ENCODE measurements at places on chromosomes 5 and 9.
A peak's percentile ranks its signal among the peaks of the same experiment; 100 is the strongest.

GRCh38 chr5:107917983-107918382, 247.2 kb upstream of the EFNA5 start:
- peak; percentile 25 for DNase-seq

DNA sequence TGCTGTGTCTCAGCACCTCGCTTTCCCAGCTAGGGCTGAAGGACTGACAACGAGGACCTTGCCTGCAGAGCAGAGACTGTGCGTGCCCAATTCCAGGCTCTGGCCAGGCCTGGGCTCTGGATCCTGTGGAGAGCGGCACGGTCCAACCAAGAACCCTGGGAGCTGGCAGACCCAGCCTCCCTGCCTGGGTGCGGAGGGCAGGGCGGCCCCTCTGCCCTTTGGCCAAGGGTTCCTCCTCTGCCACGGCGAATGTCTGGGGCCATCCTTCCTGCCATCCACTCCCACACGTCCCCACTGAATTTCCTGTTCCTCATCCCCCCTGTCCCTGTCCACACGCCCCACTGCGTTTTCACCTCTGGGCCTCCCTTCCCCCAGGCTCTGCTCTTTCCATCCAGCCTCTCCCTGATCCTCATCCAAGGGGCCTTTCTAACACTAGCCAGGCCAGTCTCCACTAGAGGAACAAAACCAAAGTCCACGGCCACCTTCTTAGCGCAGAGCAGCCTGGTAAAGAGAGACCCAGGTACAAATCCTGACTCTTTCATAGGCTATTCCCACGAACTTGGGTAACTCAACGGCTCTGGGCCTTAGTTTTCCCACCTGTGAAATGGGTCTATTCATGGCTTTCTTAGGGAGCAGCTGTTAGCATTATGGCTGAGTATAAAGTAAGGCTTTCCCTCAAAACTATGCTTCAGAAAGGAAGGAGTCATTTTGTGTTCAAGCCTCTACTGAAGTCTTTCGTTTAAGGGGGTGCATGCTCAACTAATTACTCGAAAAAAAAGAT, 95.5 kb upstream of the PHYKPL start:
- DNase-seq = no peak

- no peak for DNase-seq
These were observed 577.9 kb downstream of the ISL1 start for GRCh38 chr5:51961154-51961562.

DNA sequence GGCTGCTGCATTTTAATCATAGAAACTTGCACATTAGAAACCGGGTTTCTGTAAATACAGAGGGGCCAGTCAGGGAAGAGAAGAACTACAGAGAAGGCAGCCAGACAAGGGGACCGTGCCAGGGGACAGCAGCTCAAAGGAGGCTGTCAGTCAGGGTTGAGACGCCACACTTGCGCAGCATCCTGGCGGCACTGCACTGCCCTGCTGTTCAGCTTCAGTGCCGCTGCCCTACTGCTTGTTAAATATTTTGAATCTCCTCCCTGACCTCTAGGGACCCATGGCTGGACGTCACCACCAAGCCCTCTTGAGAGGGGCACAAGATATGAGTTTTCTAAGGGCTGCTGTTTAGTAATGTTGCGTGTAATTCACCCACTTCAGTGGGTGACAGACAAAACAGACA, 43.6 kb upstream of the ZBTB43 start:
- DNase-seq = no peak

DNA sequence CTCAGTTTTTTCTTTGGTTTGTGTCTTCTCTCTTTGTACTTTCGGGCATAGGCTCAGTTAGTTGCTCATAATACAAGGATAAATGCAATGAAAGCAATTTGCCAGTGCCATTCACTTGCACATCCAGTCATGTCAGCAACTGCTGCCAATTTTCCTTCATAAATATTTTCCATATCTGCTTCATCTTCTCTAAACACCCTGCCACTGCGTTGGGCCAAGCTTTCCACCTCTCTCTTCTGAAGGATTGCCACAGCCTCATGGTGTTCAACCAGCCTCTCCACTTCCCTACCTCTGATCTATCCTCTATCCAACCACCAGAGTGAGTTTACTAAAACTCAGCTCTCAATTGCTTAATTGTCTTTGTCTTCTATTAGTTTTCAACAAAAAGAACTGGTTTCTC, 192.5 kb upstream of the ZNF462 start:
- DNase-seq = no peak

- DNase-seq = no peak
These were observed 434.5 kb upstream of the POU5F2 start for GRCh38 chr5:94175912-94176311.

DNA sequence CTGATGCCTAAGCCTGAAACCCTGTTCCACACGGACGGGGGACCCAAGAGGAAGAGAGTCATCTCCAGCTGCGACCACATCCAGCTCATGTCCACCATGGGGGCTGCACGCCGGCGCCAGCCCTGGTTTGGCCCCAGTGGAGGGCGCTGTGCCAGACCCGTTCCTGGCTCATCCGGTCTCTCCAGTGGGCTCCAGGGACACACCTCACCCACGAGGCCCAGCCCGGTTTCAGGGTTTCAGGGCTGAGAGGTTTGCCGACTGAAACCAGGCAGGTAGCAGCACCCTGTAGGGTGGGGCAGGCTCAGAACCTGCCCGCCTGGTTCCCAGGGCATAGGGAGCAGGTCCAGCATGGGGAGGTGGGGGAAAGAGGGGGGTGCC, 71.4 kb upstream of the STXBP1 start:
- no peak for DNase-seq

- DNase-seq = no peak
These were observed 17.9 kb downstream of the SLC36A3 start for GRCh38 chr5:151285683-151286082.

GRCh38 chr5:73630765-73631164, 4.8 kb downstream of the ARHGEF28 start:
- DNase-seq = no peak

DNA sequence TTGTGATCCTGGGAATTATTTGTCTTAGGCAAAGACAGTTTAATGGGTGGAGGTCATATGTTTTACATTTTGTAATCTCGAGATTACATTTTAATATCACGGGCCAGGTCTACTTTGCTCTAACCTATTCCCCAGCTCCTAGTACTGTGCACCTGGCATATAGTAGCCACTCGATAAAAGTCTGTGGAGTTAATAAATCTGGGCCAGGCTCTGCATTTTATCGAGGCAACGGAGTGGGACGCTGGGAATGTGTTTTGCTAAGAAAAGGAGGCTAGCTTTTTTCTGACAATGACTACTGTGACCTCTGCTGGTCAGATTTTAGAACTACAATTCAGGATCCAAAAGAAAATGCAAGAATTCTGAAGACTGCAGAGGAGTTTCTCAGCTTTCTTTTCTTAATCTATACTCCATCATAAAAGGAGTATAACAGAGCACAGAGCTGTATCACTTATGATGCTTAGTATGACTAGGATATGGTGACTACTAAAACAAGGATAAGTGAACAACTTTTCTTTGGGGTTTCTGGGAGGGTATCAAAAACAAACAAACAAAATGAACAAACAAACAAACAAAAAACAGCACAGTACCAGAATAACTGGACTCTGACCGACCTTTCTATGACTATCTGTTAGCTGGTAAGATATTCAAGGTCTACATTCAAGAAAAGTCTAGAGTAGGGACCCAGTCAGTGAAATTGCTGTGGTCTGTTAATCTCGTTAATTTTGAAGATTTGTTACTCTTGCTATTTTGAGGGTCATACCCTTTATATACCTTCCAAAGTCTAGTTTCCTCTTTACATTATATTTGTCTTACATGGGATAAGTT, 46.1 kb upstream of the CER1 start:
- DNase-seq = no peak

- no peak for DNase-seq
These were observed 43.2 kb downstream of the ZNF462 start for GRCh38 chr9:106906129-106906528.

- peak; percentile 4 for DNase-seq
These were observed 175.0 kb downstream of the AUH start for GRCh38 chr9:91186632-91187108.

DNA sequence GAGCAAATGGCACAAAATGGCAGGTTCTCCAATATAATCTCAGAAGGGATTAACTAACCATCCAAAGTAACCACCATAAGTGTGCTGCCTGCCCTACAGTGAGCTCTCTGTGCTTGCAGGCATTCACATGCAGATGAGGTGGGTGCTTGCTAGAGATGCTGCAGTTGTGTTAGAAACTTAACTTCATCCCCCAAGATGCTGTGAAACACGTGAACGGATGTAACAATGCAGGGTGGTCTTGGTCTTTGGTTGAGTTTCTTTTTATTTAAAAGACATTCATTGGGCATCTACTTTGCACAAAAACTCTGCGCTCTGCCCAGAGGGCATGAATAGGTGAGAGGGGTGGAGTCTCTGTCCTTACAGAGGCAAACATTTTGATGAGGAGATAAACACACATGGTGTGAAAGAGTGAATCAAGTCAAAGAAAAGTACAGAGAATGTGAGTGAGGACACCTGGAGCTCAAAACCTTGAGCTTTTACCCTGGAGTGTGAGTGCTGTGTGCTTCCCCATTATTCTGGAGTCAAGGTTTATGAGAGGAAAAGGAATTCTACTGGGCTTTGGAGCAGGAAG, 143.9 kb upstream of the DAP start:
- no peak for DNase-seq

GRCh38 chr9:127557998-127558546, 54.0 kb upstream of the STXBP1 start:
- no peak for DNase-seq

DNA sequence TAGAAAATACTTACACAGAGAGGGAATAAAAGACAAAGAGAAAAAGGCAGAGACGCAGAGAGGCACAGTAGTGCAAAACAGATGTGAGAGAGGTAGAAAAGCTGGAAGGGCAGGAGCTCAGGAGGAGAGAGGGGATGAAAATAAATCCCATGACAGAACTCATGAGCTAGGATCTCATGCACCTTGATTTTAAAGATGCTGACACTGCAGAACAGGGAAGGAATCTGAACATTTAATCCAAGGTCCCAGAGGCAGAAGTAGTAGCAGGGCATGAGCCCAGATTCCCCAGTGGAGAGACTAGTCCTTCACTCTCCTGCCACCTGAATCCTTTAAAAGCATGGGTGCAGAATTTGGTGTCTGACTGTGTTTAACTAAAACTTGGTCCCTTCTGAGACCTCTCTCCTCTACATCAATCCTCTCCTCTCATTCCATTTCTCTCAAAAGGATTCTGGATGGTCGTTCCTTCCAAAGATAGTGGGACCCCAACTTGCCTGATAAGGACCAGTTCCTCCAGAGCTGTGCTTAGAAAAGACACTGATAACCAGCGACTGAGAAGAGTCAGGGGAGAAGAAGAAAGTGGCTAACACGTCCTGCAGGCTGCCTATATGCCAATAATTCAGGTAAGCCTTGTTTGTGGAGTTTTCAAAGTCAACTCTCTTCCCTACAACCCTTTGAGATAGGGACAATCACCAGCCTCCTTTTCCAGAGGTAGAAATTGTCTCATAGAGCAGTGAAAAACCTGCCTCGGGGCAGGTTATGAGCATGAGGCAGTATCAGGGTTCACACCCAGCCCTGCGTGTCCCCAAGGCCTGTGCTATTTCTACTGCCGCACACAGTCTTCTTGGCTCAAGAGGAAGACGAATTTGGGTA, 203.2 kb upstream of the TRIM32 start:
- DNase-seq = no peak

DNA sequence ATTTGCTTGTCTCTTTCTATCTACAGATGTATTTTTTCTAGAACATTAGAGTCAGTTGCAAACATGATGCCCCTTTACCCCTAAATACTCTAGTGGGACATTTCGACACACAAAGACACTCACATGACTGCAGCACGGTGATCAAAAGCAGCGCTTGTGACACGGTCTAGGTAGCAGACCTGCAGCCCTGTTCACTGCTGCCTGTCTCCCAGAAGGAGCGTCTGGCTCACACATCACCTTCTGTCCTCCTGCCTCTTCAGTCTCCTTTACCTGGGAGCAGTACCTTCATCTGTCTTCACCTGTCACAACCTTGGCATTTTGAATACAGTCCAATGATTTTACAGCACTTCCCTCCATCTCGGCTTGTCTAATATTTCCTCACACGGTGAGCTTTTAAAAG, 51.9 kb upstream of the SH3PXD2B start:
- DNase-seq = no peak

DNA sequence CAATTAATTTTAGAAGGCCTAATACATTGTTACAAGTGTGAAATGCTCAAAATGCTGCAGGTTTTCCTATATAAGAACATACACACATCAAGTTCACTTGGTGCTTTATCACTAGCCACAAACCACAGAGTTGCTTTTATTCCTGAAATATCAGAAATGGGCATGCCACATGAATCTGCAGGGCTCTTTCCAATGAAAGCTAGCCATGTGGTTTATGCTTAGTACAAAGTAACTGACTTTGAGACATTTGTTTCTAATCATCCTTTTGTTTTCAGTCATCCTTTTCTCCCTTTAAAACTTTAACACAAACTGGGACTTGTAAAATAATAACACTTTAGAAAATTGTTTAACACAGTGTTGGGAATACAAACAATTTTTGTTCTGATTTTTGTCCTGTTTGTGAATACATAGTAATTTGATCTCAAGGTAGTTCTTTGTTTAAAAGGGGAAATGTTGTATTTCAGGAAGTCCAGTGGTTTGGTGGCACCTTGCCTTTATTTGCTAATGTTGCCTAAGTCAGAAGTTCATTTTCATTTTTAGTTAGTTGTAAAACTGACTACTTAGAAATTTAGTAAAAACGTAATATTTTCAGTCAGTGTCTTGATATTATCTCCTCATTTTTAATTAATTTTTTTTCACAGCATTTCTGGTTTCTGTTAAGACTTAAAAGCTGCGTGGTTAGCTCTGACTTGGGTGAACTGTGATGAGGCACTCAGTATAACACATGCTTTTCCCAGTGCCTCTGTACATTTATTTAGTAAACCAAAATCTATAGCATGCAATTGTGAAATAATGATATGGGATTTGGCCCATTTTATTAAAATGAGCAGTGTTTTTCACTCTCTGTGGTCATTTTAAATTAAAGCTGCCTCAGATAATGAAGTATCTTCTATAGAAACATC, 18.6 kb downstream of the PRDM6 start:
- DNase-seq = no peak

DNA sequence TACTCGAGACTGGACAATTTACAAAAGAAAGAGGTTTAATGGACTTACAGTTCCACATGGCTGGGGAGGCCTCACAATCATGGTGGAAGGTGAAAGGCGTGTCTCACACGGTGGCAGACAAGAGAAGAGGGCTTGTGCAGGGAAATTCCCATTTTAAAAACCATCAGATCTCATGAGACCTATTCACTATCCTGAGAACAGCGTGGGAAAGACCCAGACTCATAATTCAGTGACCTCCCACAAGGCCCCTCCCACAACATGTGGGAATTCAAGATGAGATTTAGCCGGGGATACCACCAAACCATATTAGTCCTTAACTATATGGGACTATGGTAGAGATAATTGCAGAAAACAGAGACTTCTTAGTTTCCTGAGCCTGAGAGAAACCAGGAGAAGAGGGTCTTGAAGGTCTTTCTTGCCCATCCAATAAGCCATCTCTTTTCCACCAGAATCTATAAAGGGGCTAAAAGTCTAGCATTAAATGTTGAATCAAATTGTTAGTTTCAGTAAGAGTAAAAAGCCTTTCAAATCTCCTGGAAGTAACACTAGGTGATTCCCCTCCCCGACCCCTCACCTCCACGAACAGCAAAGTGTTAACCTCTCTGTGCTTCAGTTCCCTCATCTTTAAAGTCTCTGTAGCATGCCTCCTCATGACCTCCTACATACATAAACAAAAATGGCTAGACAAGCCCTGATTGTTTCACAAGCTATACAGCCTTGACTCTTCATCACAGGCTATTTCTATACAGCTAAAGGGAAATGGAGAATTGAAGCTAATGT, 259.1 kb downstream of the TMEM167A start:
- no peak for DNase-seq

GRCh38 chr5:115084246-115084793, 85.4 kb downstream of the TRIM36 start:
- DNase-seq = no peak

- no peak for DNase-seq
These were observed 29.6 kb upstream of the ASS1 start for GRCh38 chr9:130414910-130415746.

Data from T-helper 2 cell treated with Interferon-gamma antibody and Interleukin-4, amounts not matched to agents 5 μg/mL and 100 μg/mL, for 36 hours (primary cell).